ENCODE measurements at places on chromosomes 12 and 14.
A peak's percentile ranks its signal among the peaks of the same experiment; 100 is the strongest.

GRCh38 chr14:81474148-81474492 is 59.5 kb downstream of the SEL1L start:
- H3K4me1 ChIP-seq = no peaks in the 10 kb centered on the region
- H3K4me3 ChIP-seq = peak overlapping the region; percentile 15
- peak overlapping the region; percentile 82 for H3K27ac ChIP-seq
- peak; percentile 50 for DNase-seq
- peaks cover 26% of the 10 kb centered on the region for H3K36me3 ChIP-seq
- H3K27me3 ChIP-seq = no peaks in the 10 kb centered on the region

GRCh38 chr14:25010471-25010870 is 39.5 kb downstream of the STXBP6 start:
- H3K27ac ChIP-seq = no peak overlapping the region
- H3K4me1 ChIP-seq = no peaks in the 10 kb centered on the region
- H3K4me3 ChIP-seq = no peak overlapping the region
- peaks cover 3% of the 10 kb centered on the region for H3K27me3 ChIP-seq
- H3K36me3 ChIP-seq = no peaks in the 10 kb centered on the region

DNA sequence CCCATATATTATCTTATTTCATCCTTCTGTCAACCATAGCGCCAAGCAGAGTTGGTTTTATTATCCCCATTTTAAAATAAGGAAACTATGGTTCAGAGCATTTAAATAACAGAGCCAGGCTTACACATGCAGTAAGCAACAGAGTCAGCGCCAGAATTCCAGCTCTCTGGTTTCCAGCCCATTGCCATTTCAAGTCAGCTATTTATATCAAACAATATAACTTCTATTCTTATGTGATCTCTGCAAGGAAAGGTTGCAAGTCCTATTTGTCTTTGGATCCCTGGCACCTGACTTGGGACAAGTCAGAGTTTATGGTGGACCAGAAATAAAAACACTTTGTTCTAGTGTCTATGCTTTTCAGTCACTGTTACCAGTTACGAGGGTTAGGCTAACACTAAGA is 174.1 kb upstream of the EEA1 start:
- no peaks in the 10 kb centered on the region for H3K4me1 ChIP-seq
- no peaks in the 10 kb centered on the region for H3K27me3 ChIP-seq
- no peak overlapping the region for H3K4me3 ChIP-seq

GRCh38 chr14:73829526-73830431 is 21.9 kb upstream of the PTGR2 start:
- peak; percentile 35 for DNase-seq
- no peak overlapping the region for H3K4me3 ChIP-seq
- no peaks in the 10 kb centered on the region for H3K27me3 ChIP-seq
- peak overlapping the region; percentile 8 for H3K27ac ChIP-seq
- H3K36me3 ChIP-seq = no peaks in the 10 kb centered on the region

GRCh38 chr12:118746960-118747359 is 234.4 kb upstream of the SRRM4 start:
- no peaks in the 10 kb centered on the region for H3K27me3 ChIP-seq
- no peak overlapping the region for H3K4me3 ChIP-seq
- H3K4me1 ChIP-seq = no peaks in the 10 kb centered on the region
- H3K36me3 ChIP-seq = no peaks in the 10 kb centered on the region
- no peak overlapping the region for H3K27ac ChIP-seq
- DNase-seq = no peak

DNA sequence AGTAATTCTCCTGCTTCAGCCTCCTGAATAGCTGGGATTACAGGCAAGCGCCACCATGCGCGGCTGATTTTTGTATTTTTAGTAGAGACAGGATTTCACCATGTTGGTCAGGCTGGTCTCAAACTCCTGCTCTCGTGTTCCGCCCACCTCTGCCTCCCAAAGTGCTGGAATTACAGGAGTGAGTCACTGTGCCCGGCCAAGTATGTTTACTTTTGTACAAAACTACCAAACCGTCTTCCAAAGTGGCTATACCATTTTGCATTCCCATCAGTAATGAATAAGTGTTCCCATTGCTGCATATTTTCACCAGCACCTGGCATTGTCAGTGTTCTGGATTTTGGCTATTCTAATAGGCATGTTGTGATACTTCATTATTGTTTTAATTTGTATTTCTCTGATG is 8.4 kb upstream of the KRT6A start:
- H3K36me3 ChIP-seq = no peaks in the 10 kb centered on the region
- H3K27me3 ChIP-seq = peaks cover 2% of the 10 kb centered on the region
- DNase-seq = no peak

- H3K4me1 ChIP-seq = no peaks in the 10 kb centered on the region
- no peak overlapping the region for H3K27ac ChIP-seq
- no peak overlapping the region for H3K4me3 ChIP-seq
Measured at GRCh38 chr12:18559242-18559641, 178.6 kb downstream of the PLCZ1 start.

- H3K4me3 ChIP-seq = no peak overlapping the region
- H3K36me3 ChIP-seq = no peaks in the 10 kb centered on the region
- H3K4me1 ChIP-seq = no peaks in the 10 kb centered on the region
- no peak for DNase-seq
- H3K27ac ChIP-seq = no peak overlapping the region
- H3K27me3 ChIP-seq = no peaks in the 10 kb centered on the region
Measured at GRCh38 chr12:8678661-8679111, 16.1 kb upstream of the MFAP5 start.

Data from natural killer cell (primary cell).